Sigmoid colon (tissue), 7 donors: ENCODE measurements at places on chromosomes 11 and 22. TPM values are rescaled to one million over a fixed set of nuclear protein-coding genes. Genes with fewer than 3 reads are reported as not detected.
A peak's percentile ranks its signal among the peaks of the same experiment; 100 is the strongest.

The CCDC73 gene
- total RNA-seq, result not detected

The KCNK4 gene
- total RNA-seq, result not detected

The C11orf87 gene
- not detected for total RNA-seq

The TRIM6 gene
- total RNA-seq, result 3.5 TPM

The OR51E2 gene
- 24.8 TPM for total RNA-seq

The RIMBP3C gene
- total RNA-seq, result not detected

- H3K4me3 ChIP-seq, result no peak overlapping the region
- no peaks in the 10 kb centered on the region for H3K36me3 ChIP-seq
- no peaks in the 10 kb centered on the region for H3K27me3 ChIP-seq
- no peak overlapping the region for H3K27ac ChIP-seq
- no peak for DNase-seq
Observed at GRCh38 chr11:104352036-104352435, 188.1 kb upstream of the PDGFD start.

DNA sequence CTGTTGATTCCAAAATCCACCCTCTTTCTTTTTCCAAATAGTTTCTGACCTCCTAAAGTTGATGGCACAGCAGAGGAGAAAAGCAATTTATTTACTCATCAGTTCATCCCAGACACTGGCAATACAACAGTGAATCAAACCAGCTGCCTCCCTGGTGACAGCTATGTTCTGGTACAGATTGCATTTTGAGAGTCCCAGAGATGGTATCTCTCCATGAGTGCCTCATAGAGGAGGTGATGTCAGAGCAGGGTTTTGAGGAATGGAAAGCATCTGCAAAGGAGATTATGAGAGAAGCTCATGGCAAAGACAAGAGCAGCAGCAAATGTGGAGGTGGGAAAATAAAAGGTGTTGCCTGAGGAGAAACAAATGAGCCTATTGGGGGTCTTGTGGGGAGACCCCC lies 377.2 kb downstream of the MN1 start:
- no peaks in the 10 kb centered on the region for H3K27me3 ChIP-seq
- no peak overlapping the region for H3K4me3 ChIP-seq
- no peaks in the 10 kb centered on the region for H3K36me3 ChIP-seq
- no peak for DNase-seq
- no peak overlapping the region for H3K27ac ChIP-seq

DNA sequence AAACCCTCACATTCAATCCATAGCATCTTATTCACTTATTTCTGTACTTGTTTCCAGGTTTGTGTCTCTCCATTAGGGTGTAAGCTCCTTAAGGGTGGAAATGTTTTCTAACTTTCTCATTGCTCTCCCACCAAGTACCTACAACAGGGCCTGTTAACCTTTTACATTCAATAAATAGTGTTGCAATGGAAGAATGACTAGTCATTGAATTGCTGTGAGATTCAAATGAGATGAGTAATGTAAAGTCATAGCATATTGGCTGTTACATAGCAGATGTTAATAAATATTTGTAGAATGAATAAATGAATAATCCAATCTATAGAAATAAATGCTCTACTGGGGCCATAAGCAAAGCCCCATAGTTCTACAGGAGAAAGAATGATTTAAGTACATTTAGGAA lies 75.4 kb upstream of the DDI1 start:
- no peaks in the 10 kb centered on the region for H3K27me3 ChIP-seq
- no peak overlapping the region for H3K27ac ChIP-seq
- DNase-seq, result no peak
- no peaks in the 10 kb centered on the region for H3K4me1 ChIP-seq
- no peaks in the 10 kb centered on the region for H3K36me3 ChIP-seq
- no peak overlapping the region for H3K4me3 ChIP-seq

- H3K4me3 ChIP-seq, result no peak overlapping the region
- DNase-seq, result no peak
- H3K27me3 ChIP-seq, result no peaks in the 10 kb centered on the region
- no peaks in the 10 kb centered on the region for H3K36me3 ChIP-seq
Observed at GRCh38 chr11:11416502-11416901, 63.5 kb upstream of the CSNK2A3 start.

DNA sequence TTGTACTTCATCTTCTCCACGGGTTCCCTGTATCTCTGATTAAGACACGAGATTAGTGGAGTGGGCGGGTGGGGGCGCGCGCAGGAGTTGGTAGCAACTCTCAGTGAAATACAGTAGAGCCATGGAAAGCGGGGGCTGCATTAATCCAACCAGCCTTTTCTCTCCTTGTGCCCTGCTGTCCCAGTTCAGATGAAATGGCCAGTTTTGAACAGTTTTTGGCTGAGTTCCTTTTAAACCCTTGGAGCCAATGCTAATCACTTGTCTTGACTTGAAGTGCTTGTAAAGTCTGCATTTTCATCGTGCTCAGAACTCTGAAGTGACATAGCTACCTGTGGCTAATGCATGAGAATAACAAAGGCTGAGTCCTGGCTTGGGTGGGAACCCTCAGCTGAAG lies 734 bp upstream of the TMEM123 start:
- peak overlapping the region; percentile 72 for H3K4me3 ChIP-seq
- DNase-seq, result no peak
- H3K27me3 ChIP-seq, result no peaks in the 10 kb centered on the region

- H3K4me1 ChIP-seq, result no peaks in the 10 kb centered on the region
- no peak overlapping the region for H3K4me3 ChIP-seq
- no peaks in the 10 kb centered on the region for H3K27me3 ChIP-seq
- H3K27ac ChIP-seq, result no peak overlapping the region
Observed at GRCh38 chr11:41247621-41248020, 211.8 kb downstream of the LRRC4C start.

DNA sequence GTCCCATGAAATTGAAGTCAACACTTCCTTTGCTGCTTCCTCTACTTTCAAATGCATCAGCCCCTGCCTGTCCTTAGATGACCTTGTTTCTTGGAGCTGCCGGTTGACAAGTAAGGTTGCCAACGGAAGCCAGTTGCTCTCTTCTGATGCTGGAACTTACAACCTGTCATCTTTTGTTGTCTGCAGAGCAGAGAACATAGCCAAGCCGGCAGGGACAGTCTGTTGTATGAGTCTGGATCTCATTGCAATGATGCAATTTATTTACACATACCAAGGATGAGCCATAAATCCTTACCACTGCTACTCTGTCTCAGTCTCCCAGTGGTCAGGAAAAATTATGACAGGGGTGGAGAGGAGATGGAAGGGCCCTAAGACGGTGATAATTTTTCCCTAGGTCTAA lies 151.4 kb downstream of the BLID start:
- no peak overlapping the region for H3K4me3 ChIP-seq
- no peak overlapping the region for H3K27ac ChIP-seq
- DNase-seq, result no peak
- no peaks in the 10 kb centered on the region for H3K36me3 ChIP-seq
- H3K4me1 ChIP-seq, result peaks cover 11% of the 10 kb centered on the region
- H3K27me3 ChIP-seq, result no peaks in the 10 kb centered on the region

DNA sequence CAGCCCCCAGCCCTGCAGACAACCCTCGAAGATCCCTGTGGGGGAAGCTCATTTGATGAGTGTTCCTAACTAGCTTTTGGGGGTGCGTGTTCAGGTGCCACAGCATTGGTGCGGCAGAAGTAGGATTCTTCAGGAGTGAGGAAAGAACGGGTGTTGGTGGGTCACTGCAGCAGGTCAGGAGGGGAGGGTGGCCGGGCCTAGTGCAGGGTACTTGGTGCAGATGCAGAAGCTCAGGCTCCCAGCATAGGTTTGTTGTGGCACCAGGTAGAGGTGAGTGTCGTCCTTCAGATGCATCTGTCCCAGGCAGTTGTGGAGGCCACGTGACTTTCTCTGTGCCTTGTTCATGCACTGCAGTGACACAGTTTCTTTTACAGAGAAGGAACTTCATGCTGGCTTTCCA lies 15.1 kb upstream of the ADORA2A start:
- no peaks in the 10 kb centered on the region for H3K27me3 ChIP-seq
- no peak overlapping the region for H3K4me3 ChIP-seq
- H3K36me3 ChIP-seq, result peaks cover 44% of the 10 kb centered on the region
- H3K27ac ChIP-seq, result no peak overlapping the region
- no peak for DNase-seq

DNA sequence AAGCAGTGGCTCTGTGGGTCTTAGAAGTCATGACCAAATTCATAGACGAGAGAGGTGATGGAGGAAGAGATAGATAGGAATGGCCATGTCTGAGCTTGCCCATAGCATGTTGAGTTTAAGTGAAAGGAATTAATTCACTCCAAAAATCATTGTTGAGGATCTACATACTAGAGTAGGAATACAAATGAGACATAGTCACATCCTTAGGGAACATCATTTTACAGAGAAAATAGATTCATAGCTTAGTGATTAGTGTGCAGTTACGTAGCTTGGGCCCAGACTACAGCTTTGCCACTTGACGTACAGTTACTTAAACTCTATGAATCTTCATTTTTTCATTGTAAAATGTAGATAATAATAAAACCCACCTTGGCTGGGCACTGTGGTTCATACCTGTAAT lies 21.4 kb upstream of the BMAL1 start:
- DNase-seq, result no peak
- no peaks in the 10 kb centered on the region for H3K27me3 ChIP-seq
- H3K4me1 ChIP-seq, result peaks cover 13% of the 10 kb centered on the region
- H3K27ac ChIP-seq, result no peak overlapping the region
- no peaks in the 10 kb centered on the region for H3K36me3 ChIP-seq

GRCh38 chr22:34851918-34852662 lies 213.9 kb upstream of the ISX start:
- DNase-seq, result no peak
- no peak overlapping the region for H3K4me3 ChIP-seq
- no peaks in the 10 kb centered on the region for H3K27me3 ChIP-seq

DNA sequence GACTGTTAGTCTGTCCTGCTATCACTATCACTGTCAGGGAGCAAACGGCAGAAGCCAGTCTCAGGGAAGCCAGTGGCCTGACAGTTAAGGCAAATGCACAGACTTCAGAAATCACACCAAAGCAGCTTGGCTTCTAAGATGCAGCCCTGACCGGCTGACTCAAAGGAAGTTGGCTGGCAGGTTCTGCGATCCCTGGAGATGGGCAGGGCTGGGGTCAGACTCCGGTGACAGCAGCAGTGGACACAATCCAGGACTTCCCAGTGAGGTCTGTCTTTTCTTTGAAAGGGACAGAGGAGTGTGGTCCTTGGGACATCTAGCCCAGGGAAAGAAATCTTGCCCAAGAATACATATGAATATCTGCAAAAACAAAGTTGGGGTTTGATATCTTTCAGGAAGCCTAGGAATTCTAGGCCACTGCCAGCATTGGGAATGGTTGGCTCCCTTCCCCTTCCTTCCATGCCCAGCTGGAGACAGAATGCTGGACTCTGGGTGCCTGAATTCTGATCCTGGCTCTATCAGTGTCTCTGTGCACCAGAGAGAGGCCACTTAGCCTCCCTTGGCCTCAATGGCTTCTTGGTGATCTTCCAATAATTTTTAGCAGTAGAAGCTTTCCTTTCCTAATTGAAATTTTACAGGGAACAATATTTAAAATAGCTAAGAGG lies 108.9 kb downstream of the KIRREL3 start:
- no peak for DNase-seq
- H3K36me3 ChIP-seq, result no peaks in the 10 kb centered on the region
- H3K4me3 ChIP-seq, result no peak overlapping the region
- no peak overlapping the region for H3K27ac ChIP-seq

- no peak for DNase-seq
- H3K36me3 ChIP-seq, result no peaks in the 10 kb centered on the region
- H3K4me3 ChIP-seq, result no peak overlapping the region
- no peaks in the 10 kb centered on the region for H3K4me1 ChIP-seq
- no peak overlapping the region for H3K27ac ChIP-seq
Observed at GRCh38 chr11:93988912-93989311, 32.2 kb upstream of the HEPHL1 start.
